NCI-H524 (cell line): ENCODE measurements at places on chromosomes 12 and 14.

GRCh38 chr12:17215759-17216570 lies 610.0 kb upstream of the LMO3 start:
- no peak for DNase-seq

DNA sequence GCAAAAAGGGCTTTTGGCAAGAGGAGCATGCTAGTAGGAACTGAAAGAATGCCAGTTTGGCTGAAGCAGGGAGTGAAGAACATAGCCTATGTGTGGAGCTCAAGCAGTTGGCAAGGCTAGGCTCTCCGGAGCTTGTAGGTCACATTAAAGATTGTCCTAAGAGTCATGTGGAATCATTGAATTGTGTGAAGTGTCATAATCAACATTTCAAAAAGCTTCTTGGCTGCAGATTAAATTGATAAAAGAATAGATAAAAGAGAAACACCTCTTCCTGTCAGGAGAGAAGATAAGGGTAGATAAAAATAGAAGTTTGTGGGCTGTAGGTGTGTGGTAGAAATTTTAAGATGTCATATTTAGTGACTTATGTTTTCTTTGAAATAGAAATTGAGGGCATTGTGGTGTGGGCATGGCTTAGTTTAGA lies 36.1 kb downstream of the CPSF6 start:
- no peak for DNase-seq

- no peak for DNase-seq
Measured at GRCh38 chr12:85616201-85616600, 220.0 kb downstream of the RASSF9 start.

DNA sequence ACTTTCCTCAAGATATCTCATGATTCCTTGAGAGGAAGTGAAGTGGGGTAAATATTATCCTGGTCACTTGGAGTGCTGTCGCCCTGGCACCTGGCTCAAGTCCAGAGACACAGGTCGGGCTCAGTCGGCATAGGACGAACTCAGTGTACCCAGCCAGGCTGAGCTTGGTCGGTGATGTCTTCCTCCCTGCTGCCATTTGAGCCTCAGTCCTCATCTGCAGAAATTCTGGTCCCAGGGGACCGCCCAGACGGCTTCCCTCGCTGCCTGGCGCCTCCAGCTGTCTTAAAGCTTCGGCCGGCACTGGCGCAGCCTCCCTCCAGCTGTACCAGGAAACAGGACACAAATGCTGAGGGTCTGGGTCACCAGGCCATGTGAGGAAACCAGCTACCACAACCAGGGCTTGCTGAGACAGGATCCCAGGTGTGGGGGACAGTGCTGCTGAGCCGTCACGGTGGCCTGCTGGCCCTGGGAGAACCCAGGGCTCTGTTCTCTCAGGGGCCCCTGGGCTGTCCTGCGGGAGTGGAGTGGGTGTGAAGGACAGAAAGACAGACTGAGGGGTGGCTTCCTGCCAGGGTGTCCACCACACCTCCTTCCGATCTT lies 5.0 kb upstream of the KLC1 start:
- DNase-seq = peak; percentile 94

DNA sequence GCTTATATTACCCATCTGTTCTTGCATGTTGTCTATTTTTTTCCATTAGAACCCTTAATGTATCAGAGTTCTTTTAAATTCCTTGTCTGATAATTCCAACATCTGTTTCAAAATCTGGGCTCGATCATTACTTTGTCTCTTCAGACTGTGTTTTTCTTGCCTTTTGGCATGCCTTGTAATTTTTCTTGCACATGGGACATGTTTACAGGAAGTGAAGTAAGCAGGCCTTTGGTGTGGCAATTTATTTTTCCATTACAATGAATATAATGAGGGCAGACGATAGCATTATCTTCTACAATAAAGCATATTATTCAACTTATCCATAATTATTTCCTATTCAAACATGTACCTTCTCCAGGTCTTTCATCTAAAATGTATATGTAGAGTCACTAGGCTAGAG lies 48.3 kb downstream of the STXBP6 start:
- no peak for DNase-seq

DNA sequence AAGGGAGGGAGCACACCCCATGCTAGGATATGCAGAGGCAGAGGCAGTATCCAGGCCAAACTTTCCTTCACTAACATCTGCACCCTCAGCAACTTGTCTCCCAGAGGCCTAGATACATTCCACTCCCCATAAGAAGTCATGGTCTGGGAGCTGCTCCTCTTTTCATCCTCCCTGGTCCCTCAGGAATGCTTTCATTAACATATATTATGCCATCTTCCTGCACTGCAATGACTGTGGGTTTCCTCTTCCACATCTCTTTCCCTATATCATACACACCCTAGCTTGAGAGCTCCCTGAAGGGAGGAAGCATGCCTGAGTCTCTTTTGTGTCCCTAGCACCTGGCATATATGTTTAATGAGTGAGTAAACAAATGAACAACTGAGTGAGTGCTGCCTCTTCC lies 8.6 kb downstream of the DDN start:
- no peak for DNase-seq

DNA sequence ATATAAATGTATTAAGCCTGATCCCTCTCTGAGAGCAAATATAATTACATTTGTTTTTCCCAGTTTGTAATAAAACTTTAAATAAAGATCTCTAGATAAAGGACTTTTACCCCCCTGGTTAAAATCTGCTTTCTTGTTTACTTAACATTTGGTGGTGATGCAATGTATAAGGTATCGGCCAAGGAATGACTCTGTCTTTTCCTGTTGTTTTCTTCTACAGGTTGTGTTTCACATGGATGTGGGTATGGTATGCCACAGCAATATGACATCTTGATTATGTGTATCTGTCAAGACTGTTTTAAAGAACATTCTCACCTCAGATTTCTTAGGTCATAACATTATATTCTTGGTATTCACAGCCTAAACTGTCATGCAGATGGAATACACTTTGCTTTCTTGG lies 210.6 kb upstream of the NOVA1 start:
- DNase-seq = no peak

GRCh38 chr14:76701436-76701835 lies 59.8 kb upstream of the VASH1 start:
- DNase-seq = no peak

GRCh38 chr12:115767916-115768315 lies 509.6 kb downstream of the MED13L start:
- DNase-seq = no peak

GRCh38 chr12:69916544-69917235 lies 91.7 kb downstream of the MYRFL start:
- no peak for DNase-seq

DNA sequence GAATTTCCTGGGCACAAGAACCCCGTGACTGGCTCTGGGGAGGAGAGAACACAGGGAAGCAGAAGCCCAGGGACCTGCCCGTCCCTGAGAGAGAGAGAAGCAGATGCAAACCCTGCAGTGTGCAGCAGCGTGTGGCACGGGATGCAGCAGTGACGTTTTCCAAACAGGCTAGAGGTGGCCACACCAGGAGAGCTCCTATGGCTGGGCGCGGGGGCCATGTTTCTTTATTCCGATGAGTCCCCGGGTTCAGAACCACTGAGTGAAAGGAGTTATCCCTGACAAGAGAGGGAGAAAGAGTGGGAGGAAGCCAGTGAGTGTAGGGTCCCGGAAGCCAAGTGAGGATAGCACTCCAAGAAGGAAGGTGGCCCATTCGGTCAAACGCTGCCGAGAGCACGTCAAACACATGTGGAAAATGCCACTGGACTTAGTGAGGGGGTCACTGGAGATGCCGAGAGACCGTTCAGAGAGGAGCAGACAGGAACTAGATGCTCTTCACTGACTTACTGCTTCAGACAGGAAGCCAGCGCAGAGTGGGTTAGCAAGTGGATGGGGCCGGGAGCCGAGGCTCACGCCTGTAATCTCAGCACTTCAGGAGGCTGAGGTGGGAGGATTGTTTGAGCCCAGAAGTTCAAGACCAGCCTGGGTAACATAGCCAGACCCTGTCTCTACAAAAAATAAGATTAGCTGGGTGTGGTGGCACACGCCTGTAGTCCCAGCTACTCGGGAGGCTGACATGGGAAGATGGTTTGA lies 123.0 kb downstream of the BCL11B start:
- DNase-seq = no peak

DNA sequence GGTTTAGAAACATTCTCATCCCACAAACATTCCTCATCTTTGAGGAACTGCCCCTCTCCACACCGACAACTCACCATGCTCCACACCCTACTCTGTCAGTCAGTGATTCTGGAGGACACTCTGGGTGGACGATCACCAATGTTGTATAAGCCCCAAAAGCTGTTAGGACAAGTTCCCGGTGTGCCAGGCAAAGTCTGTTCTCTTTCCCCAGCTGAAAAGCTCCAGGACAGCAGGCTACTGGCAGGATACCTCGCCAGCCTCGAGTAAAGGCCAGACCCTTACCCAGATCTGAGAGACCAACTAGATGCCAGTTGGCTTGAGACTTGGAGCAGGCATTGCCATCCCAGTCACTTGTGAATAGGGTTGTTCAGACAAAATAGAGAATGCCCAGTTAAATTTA lies 12.0 kb downstream of the KRT5 start:
- no peak for DNase-seq

GRCh38 chr14:84874436-84874835 lies 655.5 kb upstream of the FLRT2 start:
- peak; percentile 43 for DNase-seq

- DNase-seq = no peak
Measured at GRCh38 chr12:64767495-64767894, 8.3 kb upstream of the GNS start.

DNA sequence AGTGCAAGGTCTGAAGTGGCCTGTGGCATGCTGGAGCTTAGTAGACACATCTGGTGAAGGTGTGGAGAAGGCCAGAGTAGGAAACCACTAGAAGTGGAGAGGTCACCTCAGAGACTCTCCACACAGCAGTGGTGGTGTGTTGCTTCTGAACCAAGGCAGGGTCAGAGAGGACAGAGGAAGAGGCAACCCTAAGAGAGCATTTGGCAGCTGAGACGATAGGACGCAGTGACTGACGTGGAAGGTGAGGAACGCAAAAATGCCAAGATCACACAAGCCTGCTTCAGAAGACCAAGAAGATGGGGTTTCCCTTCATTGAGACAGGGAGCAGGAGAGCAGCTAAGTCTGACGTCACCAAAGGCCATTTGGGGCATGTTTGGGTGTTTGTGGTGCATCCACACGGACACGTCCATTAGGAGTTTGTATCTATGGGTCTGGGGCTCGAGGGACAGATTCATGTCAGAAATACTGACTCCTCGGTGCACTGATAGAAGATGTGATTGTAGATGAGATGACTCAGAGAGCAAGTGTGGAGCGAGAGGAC lies 338.1 kb downstream of the CACNA1C start:
- no peak for DNase-seq

- no peak for DNase-seq
Measured at GRCh38 chr12:39364196-39364595, 78.7 kb downstream of the KIF21A start.

GRCh38 chr12:65121049-65121955 lies at the start of gene WIF1:
WIF1 (minus strand) TSS chr12:65121305; CDS start chr12:65121191, 114 bp downstream.
- peak; percentile 36 for DNase-seq

DNA sequence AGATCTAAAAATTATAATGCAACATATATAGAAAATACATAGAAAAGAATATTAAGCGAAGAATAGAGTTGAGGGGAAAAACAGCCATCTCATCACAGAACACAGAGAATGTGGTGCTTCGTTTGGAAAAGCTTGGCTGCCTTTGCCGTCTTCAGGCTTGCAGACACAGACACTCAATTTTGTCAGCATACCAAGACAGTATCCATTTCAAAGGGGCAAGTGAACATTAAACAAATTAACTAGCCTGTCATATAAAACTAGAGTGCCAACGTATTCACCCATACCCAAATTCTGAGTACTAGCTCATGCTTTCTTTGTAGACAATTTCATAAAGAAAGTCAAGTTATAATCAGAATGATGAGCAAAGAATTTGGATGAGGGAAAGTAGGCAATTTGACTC lies 40.5 kb downstream of the DMAC2L start:
- DNase-seq = no peak

DNA sequence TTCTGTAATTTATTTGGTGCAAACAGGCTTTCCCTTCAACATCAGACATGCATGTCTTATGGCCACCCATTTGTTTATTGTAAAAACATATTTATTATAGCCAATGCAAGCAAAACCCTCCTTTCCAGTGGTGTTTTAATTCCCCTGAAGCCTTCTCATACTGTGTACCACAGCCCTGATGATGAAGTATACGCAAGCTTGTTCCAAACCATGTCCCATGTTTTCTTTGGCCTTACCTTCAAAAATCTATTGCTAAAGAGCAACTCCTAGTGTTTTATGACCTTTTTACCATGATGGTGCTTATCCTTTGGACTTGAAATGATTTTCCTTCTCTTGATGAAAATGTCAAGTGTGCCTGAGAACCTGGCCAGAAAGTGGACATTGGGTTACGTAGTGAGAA lies 85.9 kb upstream of the CCDC91 start:
- DNase-seq = no peak

DNA sequence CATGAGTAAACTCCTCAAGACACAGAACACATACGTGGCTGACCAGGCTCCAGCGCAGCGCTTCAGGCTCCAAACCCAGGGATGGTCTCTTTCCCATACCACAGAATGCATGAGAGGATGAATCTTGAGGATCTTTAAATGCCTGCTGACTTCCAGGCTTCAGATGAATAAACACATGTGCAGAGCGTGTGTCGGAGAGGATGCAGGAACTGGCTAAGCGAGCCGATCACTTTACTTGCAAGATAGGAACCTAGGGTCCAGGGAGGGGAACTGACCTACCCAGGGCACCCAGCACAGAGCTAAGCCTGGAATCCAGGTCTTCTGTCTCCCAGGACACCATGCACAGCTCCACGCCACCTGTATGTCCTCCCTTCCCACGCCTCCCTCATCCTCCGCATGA lies 209.8 kb downstream of the BCL11B start:
- no peak for DNase-seq

DNA sequence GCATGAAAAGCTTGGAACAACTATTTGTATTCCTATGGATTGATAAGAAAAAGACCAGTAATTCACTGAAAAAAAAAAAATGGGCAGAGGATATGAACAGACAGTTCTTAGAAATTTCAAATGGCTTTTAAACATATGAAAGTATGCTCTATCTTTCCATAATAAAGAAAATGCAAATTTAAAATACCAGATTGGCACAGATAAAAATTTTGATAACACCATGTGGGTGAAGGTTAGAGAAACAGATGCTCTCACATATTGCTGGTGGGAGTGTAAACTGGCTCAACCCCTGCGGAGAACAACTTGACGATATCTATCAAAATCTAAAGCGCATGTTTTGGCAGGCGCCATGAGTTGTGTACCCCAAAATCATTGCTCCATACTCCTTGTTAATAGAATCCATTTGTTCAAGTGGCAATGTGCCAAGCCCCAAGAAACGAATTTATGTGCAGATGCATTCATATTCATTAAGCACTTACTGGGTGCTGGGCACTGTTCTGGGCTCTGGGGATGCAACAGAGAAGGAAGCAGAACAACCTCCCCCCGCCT lies 29.5 kb upstream of the TMPO start:
- no peak for DNase-seq

DNA sequence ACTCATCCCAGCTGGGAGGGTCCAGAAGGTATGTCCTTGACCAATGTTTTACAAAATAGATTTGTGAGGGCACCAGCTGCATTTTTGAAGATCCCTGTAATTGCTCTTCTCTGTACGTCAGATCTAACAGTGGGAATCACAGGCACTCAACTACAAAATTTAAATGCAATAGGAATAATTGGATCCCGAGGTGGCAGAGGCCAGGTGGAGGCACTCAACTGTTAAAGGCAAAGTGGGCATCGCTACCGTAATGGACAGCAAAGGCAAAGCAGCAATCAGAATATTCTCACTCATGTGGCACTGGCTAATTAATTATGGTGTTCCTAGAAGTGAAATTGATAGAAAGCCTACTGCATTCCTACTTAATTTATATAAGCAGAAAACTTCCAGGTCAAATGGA lies 27.9 kb upstream of the PSMC1 start:
- no peak for DNase-seq
